ENCODE measurements at places on chromosomes 5 and 9. TPM values are rescaled to one million over a fixed set of nuclear protein-coding genes. Genes with fewer than 3 reads are reported as not detected.

The PCDHB5 gene
- total RNA-seq: 2.5 TPM

The PCDHB7 gene
- total RNA-seq: 2.4 TPM

The LHX3 gene
- total RNA-seq: not detected

The PRR7 gene
- 20.0 TPM for total RNA-seq

The OR1J2 gene
- total RNA-seq: not detected

Measured in glomerular endothelial cell (primary cell).